ENCODE measurements at places on chromosomes 13 and 19. TPM values are rescaled to one million over a fixed set of nuclear protein-coding genes. Genes with fewer than 3 reads are reported as not detected.

The GRIK5 gene
- total RNA-seq, result 20.0 TPM

The CATSPERD gene
- total RNA-seq, result not detected

The MAST1 gene
- 35.1 TPM for total RNA-seq

The S1PR5 gene
- total RNA-seq, result 0.31 TPM

The FOSB gene
- total RNA-seq, result 2.2 TPM

The U2AF1L4 gene
- total RNA-seq, result 8.7 TPM

The MYO16 gene
- total RNA-seq, result 105 TPM

The ZNF430 gene
- total RNA-seq, result 33.8 TPM

The LCP1 gene
- total RNA-seq, result 8.0 TPM

The ANGPTL4 gene
- total RNA-seq, result 0.94 TPM

The FAM216B gene
- total RNA-seq, result 0.78 TPM

The PSG5 gene
- total RNA-seq, result not detected

The GNG7 gene
- total RNA-seq, result 4.2 TPM

The CARM1 gene
- 22.3 TPM for total RNA-seq

The C5AR1 gene
- total RNA-seq, result 0.16 TPM

The METTL21C gene
- not detected for total RNA-seq

The UPK1A gene
- not detected for total RNA-seq

The FREM2 gene
- 2.7 TPM for total RNA-seq

The CTXN1 gene
- total RNA-seq, result 15.4 TPM

The SCEL gene
- total RNA-seq, result 0.31 TPM

The NUFIP1 gene
- 7.5 TPM for total RNA-seq

The SIGLECL1 gene
- total RNA-seq, result not detected

The PRTN3 gene
- total RNA-seq, result not detected

The MEDAG gene
- total RNA-seq, result 0.78 TPM

The FUT1 gene
- total RNA-seq, result 0.47 TPM

The SMARCA4 gene
- 84.4 TPM for total RNA-seq

The KLK10 gene
- not detected for total RNA-seq

The SPC24 gene
- total RNA-seq, result 6.4 TPM

All from occipital lobe (tissue), 3 donors.